ENCODE measurements at places on chromosomes 2 and 18.

GRCh38 chr2:238929242-238930081 lies 81.6 kb downstream of the TWIST2 start:
- no peak for DNase-seq

GRCh38 chr2:240611601-240612210 lies 13.6 kb upstream of the GPR35 start:
- DNase-seq = no peak

DNA sequence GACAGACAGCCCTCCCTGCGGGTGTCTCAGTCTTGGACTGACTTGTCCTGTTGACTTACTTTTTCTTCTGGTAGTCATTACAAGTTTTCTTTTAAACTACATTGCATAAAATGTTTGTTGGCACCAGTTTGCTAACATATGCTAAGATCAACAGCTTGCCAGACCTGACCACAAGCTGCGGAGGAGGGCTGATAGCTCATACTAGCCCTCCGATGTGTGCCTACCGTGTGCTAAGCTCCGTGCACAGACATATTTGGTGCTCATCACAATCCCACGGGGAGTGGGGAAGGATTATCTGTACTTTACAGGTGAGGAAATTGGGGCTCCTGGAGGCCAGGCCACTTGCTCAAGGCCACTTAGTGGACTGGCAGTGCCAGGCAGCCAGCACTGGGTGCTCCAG lies 72.8 kb upstream of the YPEL5 start:
- DNase-seq = no peak

GRCh38 chr2:143635936-143636335 lies 506.7 kb downstream of the ARHGAP15 start:
- no peak for DNase-seq

DNA sequence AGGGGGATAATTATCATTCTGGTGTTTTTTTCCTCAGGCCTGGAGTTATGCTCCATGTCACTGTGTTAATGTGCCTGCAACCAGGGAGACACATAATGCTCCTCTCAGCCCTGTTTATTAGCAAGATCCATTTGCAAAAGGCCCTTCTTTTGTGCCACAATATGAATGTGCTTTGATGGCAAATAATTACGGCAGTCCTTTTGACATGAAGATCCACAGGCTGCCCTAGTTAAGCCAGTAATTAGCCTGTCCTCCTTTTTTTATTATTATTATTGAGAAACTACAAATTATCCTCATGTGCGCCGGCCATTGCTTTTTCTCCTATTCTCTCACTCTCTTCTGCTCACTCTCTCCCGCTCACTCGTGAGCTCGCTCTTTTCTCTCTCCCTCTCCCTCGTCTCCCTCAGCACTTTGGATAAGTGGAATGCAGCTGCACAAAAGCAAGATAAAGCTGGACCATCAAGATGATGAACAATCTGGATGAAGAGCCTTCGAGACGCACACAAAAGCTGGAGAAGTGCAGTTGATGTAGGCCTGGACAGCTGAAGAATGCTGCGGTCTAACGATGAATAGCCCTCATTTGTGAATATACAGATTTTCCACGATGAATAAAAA lies 762.3 kb downstream of the BCL11A start:
- DNase-seq = no peak
